ENCODE measurements at places on chromosomes 3 and 15.

- peak; percentile 72 for DNase-seq
Measured at GRCh38 chr15:40942337-40942854, 10.9 kb upstream of the CHAC1 start.

DNA sequence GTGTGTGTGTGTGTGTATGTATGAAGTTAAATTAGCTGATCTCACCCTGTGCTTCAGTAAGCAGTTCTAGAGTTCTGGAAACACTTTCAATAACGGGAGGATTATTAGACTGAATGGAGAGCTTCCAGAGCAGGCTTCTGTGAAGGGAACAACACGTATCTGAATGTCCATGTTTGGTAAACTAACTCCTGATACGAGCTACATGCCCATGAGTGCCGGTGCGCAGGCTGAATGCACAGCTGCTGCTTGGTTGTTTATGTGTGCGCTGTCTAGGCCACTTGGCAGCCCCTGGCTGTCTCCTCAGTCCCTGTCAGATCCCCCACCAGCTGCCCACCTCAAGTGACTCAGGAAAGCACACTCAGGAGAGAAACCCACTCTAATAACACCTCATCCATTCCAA, 137.0 kb downstream of the EPHB1 start:
- no peak for DNase-seq

GRCh38 chr3:152219216-152219615, 49.5 kb upstream of the MBNL1 start:
- no peak for DNase-seq

- DNase-seq = no peak
Measured at GRCh38 chr3:66539466-66539989, 38.7 kb upstream of the LRIG1 start.

DNA sequence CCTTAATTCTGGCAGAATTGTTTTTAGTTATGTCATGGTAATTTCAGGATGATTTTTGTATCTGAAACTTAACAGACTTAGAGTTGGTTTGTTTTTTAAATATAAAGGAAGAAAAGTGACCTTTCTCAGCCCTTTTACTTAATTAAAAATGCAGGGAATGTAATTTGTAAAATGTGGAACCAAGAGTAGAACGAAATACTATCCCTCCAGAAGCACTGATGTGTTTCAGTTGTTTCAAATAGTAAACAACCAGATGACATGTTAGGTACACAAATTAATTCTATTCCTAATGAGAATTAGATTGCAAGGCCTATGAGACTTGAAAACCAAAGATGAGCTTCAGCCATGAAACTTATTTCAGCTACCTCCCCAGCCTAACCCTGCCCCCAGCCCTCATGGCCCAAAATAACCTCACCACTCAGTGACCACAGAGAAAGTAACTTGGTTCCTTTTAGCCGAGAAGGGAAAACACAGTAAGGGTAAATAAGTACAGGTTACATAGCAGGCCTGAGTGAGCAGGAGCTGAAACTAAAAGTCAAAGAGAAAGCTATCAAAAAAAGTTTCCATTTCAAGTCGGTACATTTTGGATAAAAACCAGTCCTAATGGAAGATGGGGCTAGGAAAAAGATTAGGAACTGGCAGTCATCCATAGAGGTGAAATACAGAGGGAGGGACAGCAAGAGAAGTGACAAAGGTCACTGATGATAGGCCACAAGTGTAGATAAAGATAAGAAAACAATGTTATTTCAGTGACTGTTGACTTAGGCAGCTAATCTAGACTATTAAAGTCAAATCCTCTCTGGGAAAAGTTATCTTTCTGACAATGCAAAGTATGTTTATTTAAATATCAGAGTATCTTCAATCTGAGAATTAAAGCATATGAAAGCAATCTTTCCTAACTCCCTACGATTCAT, 23.2 kb downstream of the SENP8 start:
- peak; percentile 14 for DNase-seq

GRCh38 chr3:70137366-70137765, 137.8 kb downstream of the SAMMSON start:
- no peak for DNase-seq

DNA sequence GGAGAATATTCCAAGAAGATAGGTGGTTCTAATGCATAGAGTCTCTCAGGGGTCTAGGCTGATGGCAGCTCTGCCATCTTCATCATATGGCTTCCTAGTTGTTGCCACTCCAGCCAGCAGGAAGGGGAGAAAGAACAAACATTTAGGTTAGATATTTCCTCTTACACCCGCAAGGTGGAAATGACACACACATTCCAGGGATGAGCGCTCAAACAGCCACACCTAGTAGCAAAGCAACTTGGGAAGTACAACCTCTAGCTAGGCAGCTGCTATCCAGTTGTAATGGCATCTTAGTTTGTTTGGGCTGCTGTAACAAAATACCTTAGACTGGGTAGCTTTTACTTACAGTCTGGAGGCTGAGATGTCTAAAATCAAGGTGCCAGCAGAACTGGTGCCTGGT, 51.9 kb upstream of the ADAMTSL3 start:
- no peak for DNase-seq

DNA sequence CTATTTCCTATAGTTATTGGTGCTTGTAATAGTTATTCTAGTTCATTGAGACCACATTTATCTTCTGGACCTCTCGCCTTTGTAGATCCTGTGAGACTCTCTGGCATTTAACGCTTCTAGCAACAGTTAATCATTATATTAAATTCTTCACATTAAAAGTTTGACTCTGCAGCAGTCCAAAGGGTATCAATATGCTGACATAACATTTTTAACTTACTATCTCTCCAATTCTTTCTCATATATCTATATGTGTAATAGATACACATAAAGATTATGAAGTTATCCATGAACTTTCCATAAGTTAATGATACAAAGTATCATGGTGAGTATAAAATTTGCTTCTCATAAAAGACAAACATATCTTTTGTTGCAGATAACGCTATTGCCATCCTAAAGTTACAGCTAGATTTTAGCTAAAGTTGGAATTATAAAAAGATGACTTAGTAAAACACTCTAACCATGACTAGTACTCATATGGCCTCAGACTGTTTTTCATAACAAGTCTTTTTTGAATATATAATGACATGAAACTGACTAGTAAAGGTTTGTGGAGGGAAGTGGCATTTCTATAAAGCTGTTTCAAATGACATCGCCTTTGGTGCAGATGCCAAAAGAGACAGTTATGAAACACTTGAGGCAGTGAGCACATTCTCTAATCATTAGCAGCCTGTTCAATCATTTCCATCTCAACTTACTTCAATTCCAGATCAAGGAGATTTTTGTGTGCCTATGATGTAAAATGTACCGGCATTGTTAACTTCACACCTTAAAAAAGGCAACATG, 379.3 kb upstream of the CBLB start:
- no peak for DNase-seq

GRCh38 chr15:52462806-52463360, 65.8 kb downstream of the MYO5A start:
- no peak for DNase-seq

All from NB4 (cell line).